ENCODE measurements at places on chromosomes 1 and 21. TPM values are rescaled to one million over a fixed set of nuclear protein-coding genes. Genes with fewer than 3 reads are reported as not detected.

GRCh38 chr1:220453371-220453770 lies 74.6 kb upstream of the MARK1 start:
- no peak for DNase-seq

Gene PAQR6
- total RNA-seq = 3.6 TPM

GRCh38 chr1:222284466-222284865 lies 263.4 kb downstream of the HHIPL2 start:
- DNase-seq = no peak

DNA sequence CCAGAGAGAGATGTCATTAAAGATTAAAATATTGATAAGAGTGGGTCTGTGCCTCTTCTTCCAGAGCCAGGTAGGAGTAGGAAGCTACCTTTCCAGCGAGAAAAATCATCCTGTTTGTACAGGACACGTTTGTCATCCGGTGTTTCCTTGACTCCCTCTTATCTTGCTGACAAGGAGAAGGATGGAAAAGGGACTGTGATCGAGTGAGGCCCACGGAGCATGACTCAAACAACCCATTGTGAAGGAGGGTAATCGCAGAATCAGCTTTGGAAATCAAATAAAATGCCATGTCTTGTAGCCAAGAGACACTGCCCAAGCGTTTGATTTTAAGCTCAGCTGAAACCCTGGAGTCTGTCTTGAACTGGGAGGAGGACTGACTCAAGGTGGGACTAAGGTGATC lies 97.7 kb downstream of the IGSF21 start:
- no peak for DNase-seq

Gene RHD
- not detected for total RNA-seq

DNA sequence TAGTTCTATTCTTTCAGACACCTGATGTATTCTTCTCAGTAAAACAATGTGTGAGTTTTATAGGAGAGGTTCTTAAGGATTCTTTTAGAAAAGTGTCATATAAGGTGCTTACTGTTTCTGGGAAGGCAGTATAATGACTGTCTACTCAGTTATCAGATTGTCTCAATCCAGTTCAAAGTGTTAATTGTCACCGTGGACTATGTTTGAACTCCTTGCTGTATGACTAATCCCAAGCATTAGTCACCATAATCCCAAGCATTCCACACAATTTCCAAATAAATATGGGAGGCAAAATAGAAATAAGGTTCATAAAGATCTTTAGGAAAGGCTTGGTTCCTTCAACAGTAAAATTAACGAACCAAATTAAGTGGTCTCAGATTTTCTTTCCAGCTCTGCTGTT lies 342.1 kb upstream of the NR5A2 start:
- DNase-seq = no peak

Gene ACKR1
- 0.46 TPM for total RNA-seq

- DNase-seq = no peak
Observed at GRCh38 chr1:238141353-238141752, 250.6 kb upstream of the ZP4 start.
